SK-N-SH treated with all-trans-retinoic acid at 6 μM for 48 hours (cell line): ENCODE measurements at places on chromosomes 4 and X.
A peak's percentile ranks its signal among the peaks of the same experiment; 100 is the strongest.

GRCh38 chrX:148298737-148299136 is 201.7 kb upstream of the AFF2 start:
- no peak for ATAC-seq

GRCh38 chr4:56979421-56980072 is 851 bp downstream of the POLR2B start:
- no peak for ATAC-seq

GRCh38 chrX:140431521-140431920 is 73.3 kb downstream of the SOX3 start:
- no peak for ATAC-seq

DNA sequence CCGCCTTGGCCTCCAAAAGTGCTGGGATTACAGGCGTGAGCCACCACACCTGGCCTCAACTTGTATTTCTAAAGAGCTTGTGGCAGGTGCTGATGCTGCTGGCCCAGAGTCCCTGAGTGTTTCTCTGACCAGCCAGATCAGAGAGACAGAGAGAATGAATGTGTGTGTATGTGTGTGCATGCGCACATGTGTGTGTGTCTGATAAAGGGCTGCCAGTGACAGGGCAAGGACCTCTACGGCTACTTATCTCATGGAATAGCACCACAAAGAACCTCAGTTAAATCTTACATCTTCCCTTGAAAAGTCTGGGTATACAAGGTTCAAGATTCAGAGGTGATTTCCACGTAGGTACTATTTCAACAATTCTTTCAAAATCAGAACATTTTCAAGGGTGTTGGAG is 86.0 kb downstream of the SCD5 start:
- ATAC-seq = no peak

DNA sequence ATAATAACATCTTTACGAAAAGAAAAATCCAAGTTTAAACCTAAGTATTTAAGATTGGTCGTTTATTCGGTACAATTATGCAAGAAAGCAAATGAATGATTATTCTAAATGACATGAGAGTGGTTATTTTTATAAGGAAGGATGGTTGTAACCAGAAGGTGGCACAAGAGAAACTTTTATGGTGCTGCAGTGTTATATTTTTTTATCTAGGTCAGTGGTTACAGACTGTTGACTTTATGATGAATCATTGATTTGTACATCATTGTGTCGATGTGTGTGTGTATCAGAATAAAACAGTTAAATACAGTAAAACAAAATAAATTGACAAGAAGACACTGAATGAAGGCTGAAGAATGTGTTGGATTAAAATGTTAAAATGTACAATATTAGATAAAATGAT is 9.8 kb downstream of the DCAF8L2 start:
- ATAC-seq = no peak

- ATAC-seq = no peak
Observed at GRCh38 chrX:105745863-105746262, 76.5 kb upstream of the NRK start.

DNA sequence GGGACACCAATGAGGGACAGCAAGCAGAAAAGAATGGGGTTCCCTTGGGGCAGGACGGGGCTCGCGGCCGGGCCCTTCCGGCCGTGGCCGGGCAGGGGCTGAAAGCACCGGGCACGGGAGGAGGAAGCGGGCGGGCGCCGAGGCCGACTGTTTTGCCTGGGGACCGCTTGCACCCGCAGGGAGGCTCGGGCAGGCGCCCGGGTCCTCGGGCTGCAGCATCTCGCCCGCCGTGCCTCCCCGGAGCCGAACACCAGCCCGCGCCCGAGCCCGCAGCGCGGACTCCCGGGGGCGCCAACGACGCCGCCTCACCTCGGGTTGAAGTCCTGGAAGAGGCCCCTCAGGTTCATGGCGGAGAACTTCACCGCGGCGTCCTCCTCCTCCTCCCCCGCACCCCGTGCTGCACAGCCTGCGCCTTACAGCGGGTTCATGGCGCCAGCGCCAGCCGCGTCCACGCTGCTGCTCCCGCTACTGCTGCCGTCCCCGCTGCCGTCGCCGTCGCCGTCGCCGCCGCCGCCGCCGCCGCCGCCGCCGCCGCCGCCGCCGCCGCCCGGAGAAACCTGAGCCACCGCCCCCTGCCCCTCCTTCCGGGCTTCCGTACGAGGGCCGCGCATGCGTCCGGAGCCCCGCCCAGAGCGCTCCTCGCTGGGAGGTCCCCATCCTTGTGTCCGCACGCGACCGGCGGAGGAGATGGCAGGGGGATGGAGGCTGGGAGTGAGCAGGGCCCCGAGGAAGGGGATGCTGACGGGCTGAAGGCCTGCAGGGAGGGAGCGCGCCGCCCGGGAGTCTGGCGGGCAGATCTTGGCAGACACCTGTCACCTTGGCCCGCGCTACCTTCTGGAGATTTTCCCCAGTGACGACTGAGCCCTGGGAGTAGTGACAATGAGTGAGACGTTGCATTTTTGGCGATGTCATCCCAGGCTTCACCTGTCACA is at the start of gene TMEM185A:
Gene TMEM185A, minus strand, starts transcription at position 559 of the 932 bp plus-strand sequence. Its CDS starts 212 bp downstream, at position 347.
- peak; percentile 67 for ATAC-seq

GRCh38 chr4:139454111-139455045 is at the start of gene RAB33B:
TSS of gene RAB33B (plus strand) at chr4:139454121. CDS start at chr4:139454196, 75 bp downstream.
- peak; percentile 4 for ATAC-seq

DNA sequence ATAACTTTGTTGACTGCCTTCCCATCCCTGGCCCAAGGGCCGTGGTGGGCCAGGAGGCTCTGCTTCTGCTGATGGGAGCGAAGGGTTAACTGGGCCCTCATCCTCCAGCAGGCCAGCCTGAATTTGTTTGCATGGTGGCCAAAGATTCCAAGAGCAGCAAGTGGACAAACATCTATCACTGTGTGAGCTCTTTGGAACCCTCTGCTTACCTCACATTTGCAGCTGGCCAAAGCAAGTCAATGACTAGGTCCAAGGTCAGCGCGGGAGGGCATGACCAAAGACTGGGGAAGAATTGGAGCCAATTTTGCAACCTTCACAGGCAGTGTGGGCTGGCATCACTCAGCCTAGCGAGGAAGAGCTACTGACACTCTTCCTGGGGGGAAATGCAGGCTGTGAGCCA is 67.8 kb upstream of the ATP6AP2 start:
- no peak for ATAC-seq

- no peak for ATAC-seq
Observed at GRCh38 chr4:171221181-171221580, 592.0 kb upstream of the GALNTL6 start.
